ENCODE measurements at places on chromosomes 7 and 10.
A peak's percentile ranks its signal among the peaks of the same experiment; 100 is the strongest.

- DNase-seq = no peak
These were observed 285.0 kb upstream of the KAT6B start for GRCh38 chr10:74541375-74541774.

DNA sequence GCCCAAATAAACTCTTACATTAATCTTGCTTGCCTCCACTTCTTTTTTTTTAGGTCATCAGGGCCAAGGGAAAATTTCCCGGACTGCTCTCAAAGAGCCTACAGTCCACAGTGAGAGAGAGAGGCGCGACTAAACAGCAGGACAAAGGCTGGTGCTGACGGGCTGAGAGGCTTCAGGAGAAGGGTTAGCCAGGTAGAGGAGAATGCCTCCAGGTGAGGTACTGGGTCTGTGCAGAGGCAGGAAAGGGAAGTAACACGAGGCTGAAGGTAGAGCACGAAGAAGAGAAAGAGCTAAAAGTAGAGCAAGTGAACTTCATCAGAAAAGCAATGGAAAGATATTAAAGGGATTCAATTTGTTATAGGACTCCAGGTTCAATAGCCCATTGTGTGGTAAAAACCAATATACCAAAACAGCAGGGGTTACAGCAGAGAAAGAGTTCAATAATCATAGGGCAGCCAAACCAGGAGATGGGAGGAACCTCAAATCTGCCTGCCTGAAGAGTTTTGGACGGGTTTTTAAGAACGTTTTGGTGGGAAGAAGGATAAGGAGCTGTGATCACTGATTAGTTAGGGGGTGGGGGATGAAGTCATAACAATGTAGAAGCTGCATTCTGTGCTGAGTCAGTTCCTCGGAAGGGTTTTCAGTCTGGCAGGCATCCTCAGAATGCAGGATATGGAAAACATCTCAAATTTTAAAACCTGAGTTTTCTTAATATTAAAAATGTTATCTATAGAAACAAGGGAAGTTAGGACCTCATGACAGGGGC, 171.5 kb downstream of the AKR1D1 start:
- peak; percentile 14 for DNase-seq

DNA sequence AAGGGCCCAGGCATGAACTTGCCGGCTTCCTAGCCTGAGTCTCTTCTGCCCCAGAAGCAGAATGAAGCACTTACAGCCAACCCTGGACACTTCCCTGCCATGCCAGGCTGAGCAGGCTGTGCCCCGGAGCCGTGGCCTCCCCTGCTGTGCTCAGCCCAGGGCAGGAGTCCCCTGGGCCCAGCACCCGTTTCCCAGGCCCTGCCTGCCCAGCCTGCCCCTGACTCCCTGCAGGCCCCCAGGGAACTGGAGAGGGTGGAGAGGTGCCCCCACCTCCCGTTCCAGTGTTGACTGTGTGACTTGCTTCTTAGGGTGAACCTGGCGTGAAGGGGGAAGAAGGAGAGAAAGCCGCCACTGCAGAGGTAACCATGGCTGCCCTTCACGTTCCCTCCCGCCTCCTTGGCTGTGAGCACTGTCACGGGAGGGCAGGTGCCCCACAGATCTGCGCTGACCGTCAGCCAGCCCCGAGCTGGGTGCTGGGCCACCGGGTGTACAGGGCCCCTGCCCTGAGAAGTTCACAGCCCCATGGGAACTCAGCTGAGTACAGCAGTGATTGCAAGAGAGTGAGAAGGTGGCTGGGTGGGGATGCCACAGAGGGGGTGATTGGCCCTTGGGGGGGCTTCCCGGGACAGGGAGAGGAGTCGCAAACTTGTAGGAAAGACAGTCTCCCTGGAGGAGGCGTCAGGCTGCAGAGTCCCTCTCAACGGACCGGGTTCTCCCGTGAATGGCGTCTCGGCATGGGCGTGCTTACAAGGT, 75.9 kb downstream of the MYL10 start:
- DNase-seq = no peak

DNA sequence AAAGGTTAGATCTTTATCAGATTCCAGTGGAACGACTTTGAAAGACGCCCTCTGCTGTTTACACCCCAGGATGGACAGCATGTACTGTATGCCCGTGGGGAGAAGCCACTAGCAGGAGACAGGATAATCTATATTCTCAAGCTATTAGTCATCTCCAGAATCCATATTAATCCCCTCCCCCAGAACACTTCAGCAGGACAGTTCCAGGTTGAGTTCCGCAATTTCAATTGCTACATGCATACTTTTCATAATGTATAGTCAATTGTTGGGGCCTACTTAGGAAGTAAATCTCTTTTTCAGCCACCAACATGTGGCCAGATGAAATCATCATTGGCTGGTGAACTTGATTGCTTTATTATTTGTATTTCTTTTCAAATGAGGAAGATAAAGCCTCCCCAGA, 313.1 kb upstream of the SMIM30 start:
- peak; percentile 13 for DNase-seq

- peak; percentile 13 for DNase-seq
These were observed 62.1 kb downstream of the PTEN start for GRCh38 chr10:87925570-87925969.

DNA sequence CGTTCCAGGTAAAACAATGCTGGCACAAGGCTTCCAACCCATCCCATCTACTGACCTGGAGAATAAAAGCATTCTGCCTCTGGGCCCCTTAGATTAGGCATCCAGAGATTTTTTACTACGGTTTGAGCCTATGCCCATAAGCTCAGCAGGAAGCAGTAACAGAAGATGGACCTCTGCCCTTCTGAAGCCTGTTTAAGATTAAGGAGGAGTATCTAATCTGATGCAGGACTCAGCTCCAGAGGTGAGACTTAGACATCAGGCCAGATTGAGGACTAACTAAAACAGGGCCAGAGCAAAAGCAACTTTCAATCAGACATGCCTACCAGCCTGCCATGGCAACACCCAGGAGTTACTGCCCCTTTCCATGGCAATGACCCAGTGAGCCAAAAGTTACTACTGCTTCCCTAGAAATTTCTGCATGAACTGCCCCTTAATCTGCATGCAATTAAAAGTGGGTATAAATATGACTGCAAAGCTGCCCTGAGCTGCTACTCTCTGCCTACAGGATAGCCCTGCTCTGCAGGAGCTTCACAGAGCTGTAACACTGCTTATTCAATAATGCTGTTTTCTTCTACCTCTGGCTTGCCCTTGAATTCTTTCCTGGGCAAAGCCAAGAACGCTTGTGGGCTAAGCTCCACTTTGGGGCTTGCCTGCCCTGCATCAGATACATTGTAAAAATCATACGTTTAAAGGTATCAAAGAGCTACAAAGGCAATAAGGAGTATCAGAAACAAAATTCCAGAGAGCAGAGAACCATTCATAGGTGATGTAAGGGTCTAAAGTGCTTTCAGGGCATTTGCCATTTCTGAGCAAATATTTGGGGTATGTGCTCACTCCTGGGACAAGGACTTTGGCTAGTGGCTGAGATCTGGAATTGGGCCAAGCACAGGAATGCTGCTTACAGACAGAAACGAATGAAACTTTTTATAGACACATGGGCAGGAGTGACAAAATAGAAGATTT, 25.0 kb upstream of the CNNM1 start:
- DNase-seq = no peak

DNA sequence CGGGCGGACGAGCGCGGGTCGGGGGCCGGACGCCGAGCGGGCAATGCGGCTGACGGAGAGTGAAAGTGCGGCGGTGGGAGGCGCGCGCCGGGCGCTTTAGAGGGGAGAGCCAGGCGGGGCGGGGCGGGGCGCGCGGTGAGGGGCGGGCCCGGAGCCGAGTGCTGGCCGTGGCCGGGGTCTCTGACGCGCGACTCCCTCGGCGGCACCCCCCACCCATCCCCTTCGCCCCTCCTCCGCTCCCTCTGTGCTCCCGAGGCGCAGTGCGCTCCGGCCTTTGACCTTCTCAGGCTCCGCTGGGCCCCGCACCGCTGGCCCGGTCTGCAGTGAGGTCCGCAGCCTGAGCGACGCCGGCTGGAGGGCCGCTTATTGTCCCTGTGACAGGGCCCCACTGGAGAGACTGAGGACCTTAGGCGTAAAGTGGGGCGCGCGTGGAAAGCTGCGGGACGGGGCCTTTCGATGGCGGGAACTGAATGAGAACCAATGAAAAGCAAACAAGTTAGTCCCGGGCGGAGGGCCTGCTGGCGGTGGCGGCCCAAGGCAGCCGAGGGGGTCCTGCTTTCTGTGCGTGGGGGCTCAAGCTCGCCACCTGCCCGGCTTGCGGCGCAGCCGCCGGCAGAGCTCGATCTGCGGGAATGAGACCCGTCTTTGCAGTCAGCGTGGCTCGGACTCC, at the start of gene CXCL12:
CXCL12 (minus strand) TSS at position 72 of the 670 bp plus-strand sequence. CDS start 92 bp downstream, outside the sequence.
- DNase-seq = no peak

- DNase-seq = no peak
These were observed 10.8 kb upstream of the IFRD1 start for GRCh38 chr7:112439476-112439875.

- DNase-seq = no peak
These were observed 139.6 kb upstream of the GPR26 start for GRCh38 chr10:123526356-123527064.

GRCh38 chr10:109105725-109106124, 817.6 kb downstream of the XPNPEP1 start:
- no peak for DNase-seq

All from skeletal muscle cell (primary cell).